ENCODE measurements at places on chromosomes 16 and 17.

GRCh38 chr17:2192367-2193057 lies 111.1 kb downstream of the SMG6 start:
- no peak for DNase-seq

DNA sequence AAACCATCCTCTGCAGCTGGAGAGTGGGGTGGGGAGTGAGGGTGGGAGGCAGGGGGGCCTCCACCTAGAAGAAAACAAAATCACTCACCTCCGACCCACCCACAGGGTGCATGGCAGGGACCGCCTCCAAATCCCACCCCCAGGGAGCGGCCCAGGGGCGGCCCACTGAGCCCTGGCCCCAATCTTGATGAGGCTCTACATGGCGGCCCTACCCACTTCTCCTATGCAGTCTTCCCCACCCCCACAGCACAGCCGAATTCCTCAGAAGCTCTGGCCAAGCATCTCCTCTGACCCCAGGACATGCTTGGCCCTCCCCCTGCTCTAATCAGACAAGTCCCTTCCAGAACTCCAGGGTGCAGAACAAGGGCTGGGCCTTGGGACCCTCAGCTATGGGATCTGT lies 18.2 kb upstream of the FASN start:
- DNase-seq = no peak

DNA sequence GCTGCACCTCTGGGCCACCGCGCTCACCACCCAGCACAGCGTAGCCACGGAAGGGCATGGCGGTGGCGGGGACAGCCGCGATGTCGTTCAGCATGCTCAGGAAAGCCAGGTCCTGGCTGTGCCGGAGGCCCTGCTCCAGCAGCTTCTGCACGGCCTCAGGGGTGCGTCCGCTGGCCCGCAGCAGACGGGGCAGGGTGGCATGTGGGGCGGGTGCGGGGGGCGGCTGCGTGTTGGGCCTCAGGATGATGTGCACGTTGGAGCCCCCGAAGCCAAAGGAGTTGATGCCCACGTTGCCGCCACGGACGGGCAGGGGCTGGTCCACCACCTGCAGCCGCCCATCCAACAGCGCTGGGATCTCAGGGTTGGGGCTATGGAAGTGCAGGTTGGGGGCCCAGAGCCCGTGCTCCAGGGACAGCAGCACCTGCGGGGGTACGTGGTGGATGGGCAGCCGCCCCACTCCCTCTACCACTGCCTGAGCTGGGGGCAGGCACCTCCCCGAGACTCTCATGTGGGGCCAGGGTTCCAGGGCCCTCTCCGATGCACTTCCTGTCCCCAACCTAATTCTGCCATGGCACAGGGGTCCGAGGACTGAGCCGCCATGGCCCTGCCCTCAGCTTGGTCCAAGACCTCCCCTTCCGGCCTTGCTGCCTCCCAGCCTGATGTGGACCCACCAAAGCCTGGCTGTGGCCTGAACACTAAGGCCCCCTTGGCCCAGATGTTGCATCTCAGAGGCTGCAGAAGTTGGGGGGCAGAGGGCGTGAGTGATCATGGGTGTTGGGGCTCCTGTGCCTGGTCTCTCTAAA lies 6.6 kb downstream of the FASN start:
- no peak for DNase-seq

DNA sequence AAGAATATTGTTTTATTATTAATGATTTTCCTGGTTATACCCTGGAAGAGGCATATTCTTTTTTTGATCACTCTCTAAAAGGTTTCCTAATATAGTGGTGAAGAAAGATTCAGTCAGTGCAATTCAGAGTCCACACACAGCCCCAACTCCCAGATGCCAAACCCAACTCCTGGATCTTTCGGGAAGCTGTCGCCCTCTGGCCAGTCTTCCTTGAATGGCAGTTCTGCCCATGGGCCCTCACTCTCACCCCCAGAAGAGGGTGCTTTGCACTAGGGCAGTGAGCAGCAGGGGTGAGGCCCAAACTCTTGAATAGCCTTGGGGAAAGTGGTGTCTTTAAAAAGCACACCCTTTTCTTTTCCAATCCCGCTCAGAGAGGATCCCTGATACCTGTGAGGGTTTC lies 11.0 kb downstream of the KRT32 start:
- no peak for DNase-seq

DNA sequence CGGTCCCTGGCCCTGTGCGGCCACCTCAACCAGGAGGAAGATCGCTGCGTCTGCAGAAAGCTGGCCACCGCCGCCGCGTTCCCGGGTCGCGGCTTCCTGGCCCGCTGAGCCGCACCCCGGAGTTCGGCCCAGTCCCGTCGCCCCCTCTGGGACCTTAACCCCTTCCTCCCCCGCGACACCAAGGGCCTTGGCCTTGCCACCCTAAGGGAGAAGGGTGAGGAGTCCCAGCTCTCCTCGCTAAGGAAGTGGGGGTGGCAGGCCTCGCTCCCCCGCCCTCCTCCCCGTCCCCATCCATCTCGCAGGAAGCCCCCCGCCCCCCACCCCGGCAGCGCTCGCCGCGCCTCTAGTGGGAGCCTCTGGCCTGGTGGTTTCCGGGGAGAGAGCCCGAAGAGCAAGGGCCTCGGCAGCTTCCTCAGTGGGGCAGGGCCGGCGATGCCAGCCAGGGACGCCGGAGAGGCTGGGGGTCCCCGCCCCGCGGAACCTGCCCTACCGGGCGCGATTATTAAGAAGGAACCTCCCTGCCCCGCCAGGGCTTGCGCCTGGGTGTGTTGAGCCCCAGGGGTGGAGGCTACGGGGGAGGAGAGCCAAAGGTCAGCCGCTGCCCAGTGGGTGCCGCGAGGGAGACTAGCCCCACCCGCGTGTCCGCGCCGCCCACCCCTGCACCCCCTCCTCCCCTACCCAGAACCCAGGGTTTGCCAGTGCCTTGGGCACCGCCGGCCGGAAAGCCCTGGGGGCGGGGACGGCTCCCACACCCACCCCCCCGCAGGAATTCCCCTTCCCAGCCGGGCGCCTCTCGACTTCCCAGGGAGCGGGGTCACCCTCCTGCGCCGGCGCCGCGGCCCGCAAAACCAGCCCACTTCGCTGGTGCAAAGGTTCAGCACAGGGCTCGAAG lies 6.8 kb downstream of the CBX4 start:
- no peak for DNase-seq

DNA sequence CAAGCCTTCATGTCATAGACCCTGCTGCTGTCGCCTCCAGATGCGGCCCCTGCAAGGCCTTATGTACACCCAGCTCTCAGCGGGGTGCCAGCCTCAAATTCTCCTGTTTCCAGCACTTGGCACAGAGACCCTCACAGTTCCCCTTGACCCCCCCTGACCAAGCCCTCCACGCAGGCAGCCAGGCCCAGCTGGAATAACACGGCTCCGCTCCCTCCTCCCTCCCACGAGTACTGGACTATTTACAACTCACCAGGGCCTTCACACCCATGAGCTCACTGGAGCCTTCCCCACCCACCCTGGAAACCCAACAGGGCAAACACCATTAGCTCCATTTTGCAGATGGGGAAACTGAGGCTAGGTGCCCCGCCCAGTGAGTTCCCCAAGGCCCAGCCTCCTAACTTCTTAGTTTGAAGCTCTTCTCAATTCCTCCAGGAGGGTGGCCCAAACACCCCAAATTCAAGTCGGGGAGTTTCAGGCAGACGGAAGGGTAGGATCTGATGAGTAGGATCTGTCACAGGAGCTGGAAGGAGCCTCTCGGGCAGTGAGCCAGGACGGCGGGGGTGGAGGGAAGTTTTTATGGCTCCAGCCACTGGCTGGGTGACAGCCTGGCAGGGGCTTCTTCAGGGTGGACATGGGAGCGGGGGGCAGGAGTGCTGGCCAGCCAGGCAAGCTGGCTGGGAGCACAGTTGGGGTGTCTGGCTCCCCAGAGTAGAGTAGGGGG lies 17.5 kb upstream of the DLX4 start:
- no peak for DNase-seq

DNA sequence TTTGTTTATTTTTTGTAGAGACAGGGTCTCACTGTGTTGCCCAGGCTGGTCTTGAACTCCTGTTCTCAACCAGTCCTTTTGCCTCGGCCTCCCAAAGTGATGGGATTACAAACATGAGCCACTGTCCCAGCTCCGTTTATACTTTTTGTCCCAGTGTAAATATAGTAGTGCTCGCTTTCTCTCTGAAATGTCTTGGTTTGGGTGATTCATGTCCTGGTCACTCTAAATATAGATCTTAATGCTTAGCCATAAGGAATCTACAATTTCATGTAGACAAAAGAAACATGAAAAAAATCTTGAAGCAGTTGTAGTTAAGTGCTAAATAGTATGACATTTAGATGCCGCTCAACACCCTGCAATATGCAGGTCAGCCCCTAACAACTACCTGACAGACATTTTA lies 126.9 kb downstream of the KATNIP start:
- DNase-seq = no peak

- DNase-seq = no peak
These were observed 12.2 kb upstream of the SLC52A1 start for GRCh38 chr17:5047446-5047845.

All from DMS 273 treated with DMSO at 0.1 percent for 48 hours (cell line).